D721Med (cell line): ENCODE measurements at places on chromosomes 7 and 10.

GRCh38 chr7:123372368-123372767, 162.0 kb downstream of the IQUB start:
- DNase-seq, result no peak

GRCh38 chr7:105367458-105367857, 21.3 kb downstream of the SRPK2 start:
- DNase-seq, result no peak

DNA sequence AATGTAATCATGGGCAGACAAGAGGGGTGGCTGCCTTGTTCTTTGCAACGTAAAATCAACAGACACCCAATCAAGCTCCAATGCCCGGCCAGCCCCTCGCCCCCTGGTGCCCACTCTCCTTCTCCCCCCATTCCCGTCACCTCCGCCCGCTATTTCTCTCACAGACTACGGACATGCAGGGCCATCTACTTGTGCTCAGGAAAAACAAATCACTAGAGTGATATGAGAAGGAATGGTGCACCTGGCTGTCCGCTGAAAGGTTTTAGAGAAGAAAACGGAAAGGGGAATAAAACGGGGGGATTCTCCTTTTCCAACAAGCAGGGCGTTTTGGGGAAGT, 396 bp downstream of the GRM8 start:
- DNase-seq, result no peak

- DNase-seq, result peak; percentile 35
Measured at GRCh38 chr7:157875230-157876179, 538.7 kb downstream of the DNAJB6 start.

DNA sequence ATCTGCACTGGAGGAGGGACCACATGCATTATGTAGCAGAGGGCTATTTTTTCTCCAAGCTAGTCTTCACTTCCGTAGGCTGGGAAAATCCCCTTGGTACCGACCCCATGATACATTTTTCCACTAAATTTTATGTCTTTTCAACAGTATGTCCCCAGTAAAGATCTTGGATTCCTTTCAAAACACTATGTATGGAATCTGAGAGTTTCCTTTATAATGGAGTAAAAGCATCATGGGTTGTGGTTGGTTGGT, 4.8 kb upstream of the ZNRF2 start:
- DNase-seq, result no peak

GRCh38 chr10:43223056-43223455, 43.8 kb downstream of the RASGEF1A start:
- no peak for DNase-seq

- DNase-seq, result no peak
Measured at GRCh38 chr7:80145780-80146422, 11.3 kb downstream of the GNAI1 start.

- DNase-seq, result no peak
Measured at GRCh38 chr7:148806187-148806586, 77.9 kb downstream of the EZH2 start.

DNA sequence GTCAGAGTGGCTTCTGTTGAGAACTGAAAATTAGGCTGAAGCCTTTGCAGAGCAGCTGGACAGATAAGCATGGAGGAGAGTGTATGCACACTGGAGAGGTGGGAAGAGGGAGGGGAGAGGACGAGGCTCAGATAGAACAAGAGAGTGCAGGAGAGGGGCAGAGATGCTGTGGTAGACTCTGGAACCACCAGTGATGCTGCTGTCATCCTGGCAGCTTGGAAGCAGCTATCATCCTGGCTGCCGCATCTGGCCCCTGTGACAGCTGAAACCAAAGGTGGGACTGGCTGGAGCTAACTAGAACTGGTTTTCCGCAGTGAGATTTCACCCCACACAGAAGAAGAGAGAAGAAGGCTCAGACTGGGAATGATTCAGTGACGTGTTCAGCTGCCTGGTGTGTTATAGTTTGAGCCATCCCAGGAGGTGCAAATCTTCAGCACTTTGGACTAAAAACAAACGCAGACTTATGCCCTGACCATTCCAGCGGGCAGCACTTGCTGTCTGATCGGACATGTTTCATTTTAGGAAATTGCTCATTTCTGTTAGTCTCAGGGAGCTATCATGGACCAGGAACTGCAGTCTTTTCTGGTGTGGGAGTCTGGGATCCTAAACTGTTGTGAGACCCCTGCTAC, 38.4 kb downstream of the EEPD1 start:
- DNase-seq, result no peak

DNA sequence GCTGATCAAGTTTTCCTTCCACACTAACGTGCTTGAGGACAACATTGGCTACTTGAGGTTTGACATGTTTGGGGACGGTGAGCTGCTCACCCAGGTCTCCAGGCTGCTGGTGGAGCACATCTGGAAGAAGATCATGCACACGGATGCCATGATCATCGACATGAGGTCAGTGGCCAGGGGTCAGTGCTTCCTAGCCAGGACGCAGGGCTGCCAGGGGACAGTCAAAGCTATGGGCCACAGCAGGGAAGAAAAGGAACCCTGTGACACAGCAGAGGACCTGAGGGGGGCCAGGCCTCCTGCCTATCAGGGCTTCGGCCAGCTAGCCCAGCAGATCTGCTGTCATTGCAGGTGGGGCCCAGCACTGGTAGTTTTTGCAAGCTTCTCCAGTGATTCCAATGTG, 5.2 kb downstream of the RBP3 start:
- no peak for DNase-seq

GRCh38 chr7:32779167-32779566, 112.4 kb downstream of the KBTBD2 start:
- DNase-seq, result no peak

DNA sequence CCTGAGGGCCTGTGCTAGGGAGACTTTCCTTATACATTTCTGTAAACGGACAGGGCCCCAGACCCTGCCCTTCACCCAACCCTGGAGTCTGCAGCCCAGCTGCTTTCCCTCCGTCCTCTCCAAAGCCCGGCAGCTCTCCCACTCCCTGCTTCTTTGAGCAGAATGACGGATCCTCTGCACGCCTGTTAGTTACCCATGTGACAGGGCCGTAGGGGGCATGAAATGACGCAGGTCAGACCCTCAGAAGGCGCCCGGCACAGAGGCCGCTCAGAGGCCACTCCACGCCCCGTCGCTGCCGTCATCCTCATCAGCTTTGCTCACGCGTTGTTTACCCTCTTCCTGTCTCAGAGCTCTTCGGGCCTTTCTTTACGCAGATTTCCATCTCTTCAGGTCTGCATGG, 60.2 kb upstream of the MKRN1 start:
- DNase-seq, result no peak

DNA sequence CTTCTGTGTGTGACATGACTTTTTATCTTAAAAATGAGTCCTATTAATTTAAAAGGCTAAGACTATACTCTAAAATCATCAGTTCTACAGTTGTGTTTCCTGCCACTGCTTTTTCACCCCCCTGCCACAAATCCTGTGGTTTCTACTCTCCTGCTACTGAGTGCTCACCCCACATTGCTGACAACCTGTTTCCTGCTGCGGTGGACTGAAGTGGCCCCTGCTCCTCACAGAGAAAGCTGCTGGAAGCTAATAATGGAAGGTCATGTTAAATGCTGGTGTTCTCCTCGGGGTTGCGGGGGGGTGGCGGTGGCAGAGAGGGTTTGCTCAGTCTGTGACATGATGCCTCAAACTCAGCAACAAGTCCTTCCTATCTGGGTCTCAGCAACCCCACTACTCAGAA, 113.2 kb upstream of the INHBA start:
- no peak for DNase-seq

- DNase-seq, result no peak
Measured at GRCh38 chr10:60262647-60263126, 127.0 kb downstream of the ANK3 start.

DNA sequence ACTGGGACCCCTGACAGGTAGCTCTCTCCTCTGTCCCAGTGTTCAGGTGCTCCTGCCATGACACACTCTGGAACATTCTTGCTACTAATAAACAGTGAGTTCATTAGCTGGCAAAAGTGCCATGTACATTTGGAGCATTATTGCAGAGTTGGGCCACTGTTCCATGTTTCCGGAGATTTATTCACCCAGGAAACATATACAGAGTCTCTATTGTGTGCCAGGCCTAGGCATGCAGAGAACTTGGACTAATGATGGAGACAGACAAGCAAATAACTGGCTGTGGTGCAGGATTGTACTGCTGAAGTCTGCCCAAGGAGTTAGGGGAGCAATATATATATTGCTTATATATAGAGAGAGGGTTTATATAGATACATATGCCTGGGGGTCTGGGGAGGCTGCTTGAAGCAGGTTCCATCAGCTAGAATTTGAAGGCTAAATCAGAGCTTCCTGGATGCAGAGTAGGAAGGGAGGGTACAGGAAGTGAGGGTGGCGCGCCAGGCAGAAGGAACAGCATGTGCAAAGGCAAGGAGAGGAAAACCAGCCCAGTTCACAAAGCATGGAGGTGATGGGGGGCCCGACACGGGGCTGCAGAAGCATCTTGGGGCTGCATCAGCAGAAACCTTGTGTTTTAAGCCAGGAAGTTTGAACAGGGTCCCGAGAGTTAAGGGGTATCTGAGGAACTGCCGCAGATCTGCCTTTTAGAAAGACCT, 22.7 kb upstream of the EEPD1 start:
- no peak for DNase-seq

DNA sequence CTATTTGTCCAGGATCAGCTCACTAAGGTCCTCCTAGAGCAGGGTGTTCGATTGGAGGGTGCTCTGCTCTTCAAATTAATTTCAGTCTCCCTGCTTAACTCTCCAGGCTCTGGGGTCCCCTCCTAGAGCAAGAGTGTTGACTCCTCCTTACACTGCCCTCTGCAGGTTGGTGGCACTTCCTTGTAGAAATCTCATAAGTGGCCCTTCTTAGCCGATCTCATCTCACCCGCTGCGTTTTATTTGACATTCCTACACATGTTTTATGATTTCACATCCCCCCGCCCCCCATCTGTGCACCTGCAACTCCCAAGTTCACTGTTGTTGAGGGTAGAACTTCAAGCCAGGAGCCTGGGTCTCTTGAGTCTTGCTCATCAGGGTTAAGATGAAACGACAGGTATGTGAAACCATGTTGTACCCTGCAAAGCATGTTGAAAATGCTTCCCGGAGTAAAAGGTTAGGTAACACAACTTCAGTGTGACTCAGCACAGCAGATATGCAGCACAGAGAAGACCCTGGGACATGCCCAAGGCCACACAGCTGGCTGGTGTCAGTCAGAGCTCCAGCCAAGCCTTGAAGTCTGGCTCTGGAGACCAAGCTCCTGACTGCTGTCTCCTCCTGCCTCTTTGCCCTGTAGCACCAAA, 171.2 kb downstream of the PRKAG2 start:
- DNase-seq, result no peak
